Activated B cell treated with CpG ODN at 0.5 μM for 24 hours (primary cell): ENCODE measurements at places on chromosomes 13 and 19. TPM values are rescaled to one million over a fixed set of nuclear protein-coding genes. Genes with fewer than 3 reads are reported as not detected.

DNA sequence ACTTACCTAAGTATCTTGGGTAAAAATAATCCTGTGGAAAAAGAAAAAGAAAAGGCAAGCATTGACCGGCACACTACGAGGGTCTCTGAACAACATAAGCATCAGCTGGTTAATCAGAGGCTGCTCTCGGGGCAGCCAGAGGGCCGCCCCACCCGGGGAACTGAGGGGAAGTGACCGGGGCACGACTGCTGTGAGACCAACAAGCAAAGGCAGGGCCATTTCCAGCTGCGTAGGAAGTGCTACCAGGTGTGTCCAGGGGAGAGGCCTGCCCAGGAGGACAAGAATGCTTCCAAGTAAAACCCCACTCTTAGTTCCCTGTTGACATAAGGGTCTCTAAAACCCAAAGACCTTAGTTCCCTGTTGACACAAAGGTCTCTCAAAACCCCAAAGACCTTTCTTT, 15.9 kb downstream of the GAS6 start:
- DNase-seq, result no peak

DNA sequence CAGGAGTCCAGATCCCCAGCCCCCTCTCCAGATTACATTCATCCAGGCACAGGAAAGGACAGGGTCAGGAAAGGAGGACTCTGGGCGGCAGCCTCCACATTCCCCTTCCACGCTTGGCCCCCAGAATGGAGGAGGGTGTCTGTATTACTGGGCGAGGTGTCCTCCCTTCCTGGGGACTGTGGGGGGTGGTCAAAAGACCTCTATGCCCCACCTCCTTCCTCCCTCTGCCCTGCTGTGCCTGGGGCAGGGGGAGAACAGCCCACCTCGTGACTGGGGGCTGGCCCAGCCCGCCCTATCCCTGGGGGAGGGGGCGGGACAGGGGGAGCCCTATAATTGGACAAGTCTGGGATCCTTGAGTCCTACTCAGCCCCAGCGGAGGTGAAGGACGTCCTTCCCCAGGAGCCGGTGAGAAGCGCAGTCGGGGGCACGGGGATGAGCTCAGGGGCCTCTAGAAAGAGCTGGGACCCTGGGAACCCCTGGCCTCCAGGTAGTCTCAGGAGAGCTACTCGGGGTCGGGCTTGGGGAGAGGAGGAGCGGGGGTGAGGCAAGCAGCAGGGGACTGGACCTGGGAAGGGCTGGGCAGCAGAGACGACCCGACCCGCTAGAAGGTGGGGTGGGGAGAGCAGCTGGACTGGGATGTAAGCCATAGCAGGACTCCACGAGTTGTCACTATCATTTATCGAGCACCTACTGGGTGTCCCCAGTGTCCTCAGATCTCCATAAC, at the start of gene APOE:
Gene APOE, plus strand, starts transcription at position 360 of the 724 bp plus-strand sequence. CDS start 829 bp downstream, outside the sequence.
- no peak for DNase-seq

The LSR gene
- total RNA-seq, result 16.4 and 18.0 TPM in 2 replicates

The MAMSTR gene
- total RNA-seq, result 0.37 and 0.78 TPM in 2 replicates

GRCh38 chr13:104034891-104035290, 968.7 kb upstream of the SLC10A2 start:
- no peak for DNase-seq

- no peak for DNase-seq
Measured at GRCh38 chr19:18126097-18126496, 26.9 kb upstream of the PIK3R2 start.

- DNase-seq, result no peak
Measured at GRCh38 chr19:3220576-3220975, 3.9 kb upstream of the CELF5 start.

- DNase-seq, result no peak
Measured at GRCh38 chr19:12834566-12834943, at the start of gene RTBDN. RTBDN (minus strand) TSS chr19:12834579; CDS start chr19:12829979, 4,600 bp downstream.

The TMEM272 gene
- not detected in 2 replicates for total RNA-seq

DNA sequence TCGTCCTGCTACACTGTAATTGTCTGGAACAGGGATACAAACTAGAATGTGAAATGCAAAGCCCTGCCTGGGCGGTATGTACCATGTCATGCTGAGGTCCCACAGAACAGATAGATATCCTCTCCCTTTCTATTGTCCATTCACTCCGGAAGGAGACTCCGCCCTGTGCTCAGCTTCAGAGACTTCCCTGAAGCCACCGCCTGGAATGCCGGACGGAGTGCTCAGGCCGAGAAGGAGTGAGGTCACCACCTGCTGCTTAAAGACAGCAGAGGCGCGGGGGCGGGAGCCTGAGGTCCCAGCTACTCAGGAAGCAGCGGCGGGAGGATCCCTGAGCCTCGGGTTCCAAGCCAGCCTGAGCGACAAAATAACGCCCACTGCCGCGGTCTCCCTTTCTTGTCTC, 890 bp upstream of the ZNF611 start:
- DNase-seq, result no peak
